HT1080 (cell line): ENCODE measurements at places on chromosomes 13 and 19. TPM values are rescaled to one million over a fixed set of nuclear protein-coding genes. Genes with fewer than 3 reads are reported as not detected.

The FREM2 gene
- 0.07 and 0.08 TPM in 2 replicates for total RNA-seq

The SPINT2 gene
- total RNA-seq: 0.21 and 0.27 TPM in 2 replicates

The POU2F2 gene
- 2.6 and 5.4 TPM in 2 replicates for total RNA-seq

The PLIN5 gene
- not detected in 2 replicates for total RNA-seq

The ANKRD27 gene
- 37.5 and 45.3 TPM in 2 replicates for total RNA-seq

The ADGRL1 gene
- 8.7 and 17.4 TPM in 2 replicates for total RNA-seq

The TMPRSS9 gene
- total RNA-seq: not detected in 2 replicates

The NCCRP1 gene
- 0.10 TPM in 1 of 2 replicates, not detected in the other for total RNA-seq

The COL5A3 gene
- total RNA-seq: not detected in 2 replicates

The SMIM44 gene
- total RNA-seq: not detected in 2 replicates

The IZUMO4 gene
- total RNA-seq: 1.7 and 2.8 TPM in 2 replicates

The ERCC1 gene
- total RNA-seq: 125 and 137 TPM in 2 replicates

DNA sequence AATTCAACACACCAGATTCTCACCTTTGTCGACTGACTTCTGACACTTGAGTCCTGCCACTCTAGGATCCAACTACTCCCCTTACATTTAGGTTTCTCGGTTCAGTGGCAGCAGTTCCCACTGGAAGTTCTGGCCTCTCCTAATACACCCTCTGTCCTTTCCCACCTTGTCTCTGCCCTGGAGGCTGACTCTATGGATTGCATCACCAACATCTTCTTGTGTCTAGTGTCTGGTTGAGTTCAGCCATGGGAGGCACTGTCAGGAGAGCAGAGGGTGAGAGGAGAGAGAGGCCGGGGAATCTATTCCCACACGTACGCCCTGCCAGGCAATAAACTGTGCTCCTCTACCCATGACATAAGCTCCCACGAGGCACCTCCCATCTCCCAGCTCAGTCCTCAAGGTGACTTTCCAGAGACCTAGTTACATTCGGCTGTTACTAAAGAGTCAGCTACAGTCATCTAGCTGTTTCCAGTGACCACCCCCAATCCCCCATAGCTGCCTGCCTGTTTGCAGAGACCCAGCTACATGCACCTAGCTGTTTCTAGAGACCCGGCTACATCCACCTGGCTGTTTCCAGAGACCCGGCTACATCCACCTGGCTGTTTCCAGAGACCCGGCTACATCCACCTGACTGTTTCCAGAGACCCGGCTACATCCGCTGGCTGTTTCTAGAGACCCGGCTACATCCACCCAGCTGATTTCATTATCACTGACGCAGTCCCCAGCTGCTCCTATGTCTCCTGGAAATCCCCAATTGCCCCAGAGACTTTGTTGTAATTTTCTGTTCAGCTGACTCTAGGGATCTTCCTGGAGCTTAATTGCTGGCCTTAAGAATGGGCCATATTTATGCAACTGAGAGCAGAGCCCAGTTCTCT is 8.1 kb upstream of the LILRB4 start:
- no peak for DNase-seq

GRCh38 chr19:38039966-38040365 is 133.0 kb downstream of the SIPA1L3 start:
- DNase-seq: peak; percentile 96

GRCh38 chr13:39835253-39835652 is 179.8 kb downstream of the COG6 start:
- DNase-seq: no peak

DNA sequence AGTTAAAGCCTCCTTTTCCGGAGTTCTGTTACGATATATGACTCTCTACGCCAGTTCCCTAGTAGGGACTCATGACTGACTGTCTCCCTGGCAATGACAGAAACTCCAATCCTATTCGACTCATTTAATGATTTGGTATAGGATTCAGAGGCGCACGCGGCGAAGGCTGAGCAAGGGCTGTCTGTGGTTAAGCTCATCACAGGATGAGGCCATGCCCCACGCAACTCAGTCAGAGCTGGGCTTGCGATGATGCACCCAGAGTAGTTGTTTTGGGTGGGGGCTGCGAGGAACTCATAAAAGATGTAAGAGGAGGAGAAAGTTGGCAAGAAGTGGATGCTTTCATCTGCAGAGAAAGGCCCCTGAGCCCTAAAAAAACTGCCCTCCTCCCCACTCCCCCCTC is 468 bp upstream of the SERTM1 start:
- no peak for DNase-seq

- DNase-seq: peak; percentile 63
Measured at GRCh38 chr19:28427376-28428083, 785.4 kb downstream of the UQCRFS1 start.

DNA sequence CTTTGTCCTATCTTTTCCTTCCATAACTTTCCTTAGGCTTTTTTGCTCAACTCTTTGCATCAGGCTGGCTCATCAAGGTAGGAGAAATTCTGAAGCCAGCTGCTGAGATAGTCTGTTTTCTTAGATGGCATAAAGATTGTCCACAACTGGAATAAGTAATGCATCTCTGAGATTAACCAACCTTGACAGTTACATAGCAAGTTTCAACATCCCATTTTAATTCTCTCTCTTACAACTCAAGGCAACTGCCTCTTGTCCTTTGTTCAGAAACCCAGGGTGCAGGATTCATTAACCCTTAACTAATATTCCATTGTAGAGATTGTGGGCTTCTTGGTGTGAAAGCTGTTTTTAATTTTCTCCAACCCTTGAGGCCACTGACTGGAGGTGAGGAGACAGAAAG is 239.2 kb downstream of the LACC1 start:
- no peak for DNase-seq

DNA sequence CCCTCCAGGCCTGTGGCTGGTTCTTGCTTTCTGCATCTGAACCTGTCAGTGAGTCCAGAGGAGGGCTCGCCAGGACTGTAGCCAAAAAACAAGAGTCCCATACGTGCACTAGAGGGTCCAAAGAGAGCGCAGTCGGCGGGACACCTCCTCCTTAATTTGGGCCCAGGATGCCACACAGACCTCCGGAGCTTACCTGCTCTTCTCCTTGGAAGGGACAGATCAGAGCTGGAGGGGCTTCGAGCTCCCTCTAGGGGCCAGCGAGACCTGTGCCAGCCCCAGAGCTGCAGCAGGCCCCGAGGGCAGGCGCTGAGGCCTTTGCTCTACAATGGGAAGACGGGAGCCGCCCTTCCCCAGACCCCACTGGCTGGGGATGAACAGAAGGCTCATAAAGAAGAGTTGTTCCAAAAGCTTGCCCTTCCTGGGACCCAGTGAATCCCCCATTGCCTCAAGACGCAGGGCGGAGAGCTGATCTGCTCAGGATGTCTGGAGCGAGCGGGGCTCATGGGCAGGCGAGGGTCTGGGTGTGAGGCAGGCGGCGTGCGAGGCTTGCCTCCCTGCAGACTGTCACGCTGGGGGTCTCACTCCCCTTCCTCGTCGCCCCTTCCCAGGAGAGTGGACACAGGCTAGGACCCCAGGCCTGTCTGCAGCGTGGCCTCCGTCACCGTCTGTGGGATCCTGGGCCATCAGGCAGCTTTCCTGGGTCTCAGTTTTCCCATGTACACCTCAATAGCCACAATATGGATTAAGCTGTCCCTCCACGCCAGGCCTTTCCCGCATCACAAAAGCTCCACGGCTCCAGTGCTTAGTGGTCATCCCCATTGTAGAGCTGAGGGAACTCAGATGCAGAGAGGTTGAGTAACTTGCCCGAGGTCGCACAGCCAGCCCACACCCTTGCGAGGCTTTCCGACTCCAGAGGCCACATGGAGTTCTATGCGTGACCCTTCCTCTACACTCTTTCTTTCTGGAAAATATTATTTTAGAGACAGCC is 46.9 kb upstream of the VSTM2B start:
- DNase-seq: peak; percentile 35

- DNase-seq: peak; percentile 33
Measured at GRCh38 chr13:112643759-112644459, 45.9 kb upstream of the ATP11A start.

DNA sequence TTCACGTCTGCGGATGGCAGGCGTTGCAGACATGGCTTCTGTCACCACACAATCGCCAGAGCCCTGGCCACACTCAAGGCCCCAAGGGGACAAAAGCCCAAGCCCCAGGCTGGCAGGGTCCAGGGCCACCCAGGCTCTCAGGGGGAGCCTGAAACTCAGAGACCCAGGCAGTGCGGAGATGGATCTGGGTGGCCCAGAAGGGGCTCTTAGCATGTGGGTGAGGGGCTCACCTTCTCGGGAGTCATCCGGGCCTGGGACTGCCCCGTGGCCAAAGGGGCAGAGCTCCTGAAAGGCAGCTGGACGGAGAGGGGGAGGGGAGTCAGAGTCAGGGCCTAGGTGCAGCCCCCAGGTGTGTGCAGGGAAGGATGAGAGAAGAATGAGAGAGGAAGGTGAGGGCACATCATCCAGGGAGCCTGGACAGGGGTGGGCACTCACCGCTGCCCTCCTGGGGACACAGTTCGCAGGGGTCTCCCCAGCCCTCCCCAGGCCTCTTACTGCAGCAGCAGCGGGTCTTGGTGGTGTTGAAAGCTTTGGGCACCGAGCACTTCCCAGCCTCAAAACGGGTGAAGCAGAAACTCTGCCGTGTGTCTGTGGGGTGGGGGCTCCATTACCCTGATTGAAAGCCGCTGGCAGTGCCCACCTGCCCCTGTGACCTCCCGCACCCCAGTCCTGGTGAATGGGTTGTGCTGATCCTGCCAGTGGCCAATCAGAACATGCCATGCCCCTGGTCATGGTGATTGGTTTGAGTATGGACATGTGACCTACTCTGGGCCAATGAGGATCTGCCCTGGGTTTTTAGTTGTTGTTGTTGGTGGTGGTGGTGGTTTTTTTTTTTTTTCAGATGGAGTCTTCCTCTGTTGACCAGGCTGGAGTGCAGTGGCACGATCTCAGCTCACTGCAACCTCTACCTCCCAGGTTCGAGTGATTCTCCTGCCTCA is 37.4 kb downstream of the CCL25 start:
- no peak for DNase-seq

DNA sequence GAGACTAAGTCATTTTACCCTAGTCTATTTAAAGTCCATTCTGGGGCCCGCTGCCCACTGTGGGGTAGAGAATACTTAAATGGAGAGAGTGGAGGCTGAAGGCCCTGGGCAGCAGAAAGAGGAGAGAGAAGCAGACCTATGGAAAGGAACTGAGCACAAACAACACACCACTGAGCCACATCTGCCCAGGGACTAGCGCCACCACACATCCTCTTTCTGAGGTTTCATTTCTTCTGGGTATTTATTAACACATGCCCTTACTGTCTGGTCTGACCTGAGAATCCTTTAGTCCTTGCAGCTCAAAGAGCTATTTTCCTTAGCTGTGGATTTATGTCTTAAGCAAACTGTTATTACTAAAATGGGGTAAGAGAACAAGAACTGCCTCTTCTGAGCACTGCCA is 154.0 kb downstream of the NALCN start:
- DNase-seq: no peak

DNA sequence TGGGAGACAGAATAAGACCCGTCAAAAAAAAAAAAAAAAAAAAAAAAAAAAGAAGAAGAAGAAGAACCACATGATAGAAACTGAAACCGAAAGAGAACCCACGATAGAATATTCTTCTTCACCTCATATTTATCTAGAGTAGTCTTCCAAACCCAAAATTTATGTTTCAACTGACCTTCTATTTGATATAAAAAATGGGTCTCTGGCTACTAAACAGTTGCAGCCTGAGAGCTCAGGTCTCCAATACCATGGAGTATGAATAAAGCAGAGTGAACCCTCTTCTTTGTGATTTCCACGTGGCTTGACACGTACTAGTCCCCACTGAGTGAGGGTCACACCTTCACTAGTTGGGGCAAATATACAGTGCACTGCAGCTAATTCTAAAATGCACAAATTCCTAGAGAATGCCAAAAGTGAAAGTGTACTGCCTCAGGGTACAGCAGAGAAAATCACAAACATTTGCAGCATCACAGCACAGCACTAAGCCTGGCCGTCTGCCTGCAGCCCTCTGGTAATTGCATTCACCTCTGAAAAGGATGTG is 30.8 kb upstream of the RFC3 start:
- peak; percentile 26 for DNase-seq

- DNase-seq: no peak
Measured at GRCh38 chr13:71018995-71019394, 848.0 kb downstream of the DACH1 start.

DNA sequence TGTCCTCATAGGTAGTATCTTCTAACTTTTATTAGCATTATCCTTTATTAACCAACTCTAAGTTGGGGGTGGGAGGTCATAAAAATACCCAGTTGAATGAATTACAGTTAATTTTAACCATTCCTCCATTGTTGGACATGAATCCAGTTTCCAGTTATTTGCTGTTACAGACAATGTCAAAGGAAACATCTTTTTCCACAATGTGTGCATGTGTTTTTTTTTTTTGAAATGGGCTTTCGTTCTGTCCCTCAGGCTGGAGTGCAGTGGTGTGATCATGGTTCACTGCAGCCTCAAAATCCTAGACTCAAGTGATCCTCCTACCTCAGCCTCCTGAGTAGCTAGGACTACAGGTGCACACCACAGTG is 32.0 kb downstream of the KLF5 start:
- DNase-seq: no peak

DNA sequence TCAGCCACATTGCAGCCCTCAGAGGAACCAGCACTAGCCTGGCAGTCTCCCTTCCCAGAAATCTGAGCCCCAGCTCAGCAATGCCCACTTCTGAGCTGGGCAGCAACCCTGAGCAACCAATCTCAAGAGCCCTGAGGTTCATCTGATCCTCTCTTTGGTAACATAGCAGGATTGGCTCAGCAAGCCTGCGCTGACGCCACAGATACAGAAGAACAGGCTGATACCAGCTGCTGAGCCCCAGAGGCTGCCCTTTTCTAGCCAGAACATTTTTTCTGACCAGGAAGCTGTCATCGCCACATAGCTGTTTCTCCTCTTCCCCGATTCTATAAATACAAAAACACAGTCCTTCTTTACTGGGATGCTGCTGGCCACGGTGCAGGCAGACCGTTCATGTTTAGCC is 59.8 kb downstream of the TRPM4 start:
- no peak for DNase-seq

DNA sequence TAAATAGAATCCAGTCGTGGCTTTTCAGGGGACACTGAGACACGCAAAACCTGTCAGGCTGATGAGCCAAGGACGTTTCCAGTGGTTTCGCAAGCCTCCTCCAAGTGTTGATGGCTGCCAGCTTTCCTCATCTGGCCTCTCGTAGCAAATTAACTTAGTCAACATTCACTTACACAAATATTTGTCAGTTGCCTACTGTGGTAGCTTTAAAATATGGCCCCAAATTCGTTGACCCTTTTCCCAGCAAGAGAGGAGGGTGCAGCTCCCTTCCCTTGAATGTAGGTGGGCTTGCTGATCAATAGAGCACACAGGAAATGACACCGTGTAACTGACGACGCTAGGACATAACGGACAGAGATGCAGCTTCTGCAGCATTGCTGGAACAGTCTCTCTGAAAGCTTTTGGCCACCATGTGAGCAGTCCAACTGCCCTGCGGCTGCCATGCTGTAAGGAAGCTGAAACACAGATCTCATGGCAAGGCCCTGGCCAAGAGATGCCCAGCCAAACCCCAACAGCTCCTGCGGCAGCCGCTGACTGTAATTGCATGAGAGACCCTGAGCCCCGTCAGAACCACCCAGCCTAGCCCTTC is 5.5 kb upstream of the RANBP3 start:
- DNase-seq: no peak

- peak; percentile 85 for DNase-seq
Measured at GRCh38 chr19:38229585-38230073, 5.6 kb upstream of the DPF1 start.

GRCh38 chr13:70703755-70704154 is 595.5 kb upstream of the KLHL1 start:
- DNase-seq: peak; percentile 81

GRCh38 chr13:41942462-41943094 is 18.3 kb downstream of the VWA8 start:
- peak; percentile 17 for DNase-seq

- DNase-seq: no peak
Measured at GRCh38 chr13:45068036-45069001, 52.0 kb upstream of the GTF2F2 start.
